ENCODE measurements at places on chromosomes 6 and 20.
A peak's percentile ranks its signal among the peaks of the same experiment; 100 is the strongest.

GRCh38 chr6:152993431-152993830 lies 9.1 kb downstream of the MTRF1L start:
- DNase-seq = no peak

GRCh38 chr20:920311-920710 lies 4.2 kb upstream of the ANGPT4 start:
- DNase-seq = no peak

GRCh38 chr6:56370127-56370540 lies 122.8 kb upstream of the COL21A1 start:
- DNase-seq = no peak

GRCh38 chr20:37990571-37991151 lies 42.6 kb downstream of the TTI1 start:
- DNase-seq = peak; percentile 43

DNA sequence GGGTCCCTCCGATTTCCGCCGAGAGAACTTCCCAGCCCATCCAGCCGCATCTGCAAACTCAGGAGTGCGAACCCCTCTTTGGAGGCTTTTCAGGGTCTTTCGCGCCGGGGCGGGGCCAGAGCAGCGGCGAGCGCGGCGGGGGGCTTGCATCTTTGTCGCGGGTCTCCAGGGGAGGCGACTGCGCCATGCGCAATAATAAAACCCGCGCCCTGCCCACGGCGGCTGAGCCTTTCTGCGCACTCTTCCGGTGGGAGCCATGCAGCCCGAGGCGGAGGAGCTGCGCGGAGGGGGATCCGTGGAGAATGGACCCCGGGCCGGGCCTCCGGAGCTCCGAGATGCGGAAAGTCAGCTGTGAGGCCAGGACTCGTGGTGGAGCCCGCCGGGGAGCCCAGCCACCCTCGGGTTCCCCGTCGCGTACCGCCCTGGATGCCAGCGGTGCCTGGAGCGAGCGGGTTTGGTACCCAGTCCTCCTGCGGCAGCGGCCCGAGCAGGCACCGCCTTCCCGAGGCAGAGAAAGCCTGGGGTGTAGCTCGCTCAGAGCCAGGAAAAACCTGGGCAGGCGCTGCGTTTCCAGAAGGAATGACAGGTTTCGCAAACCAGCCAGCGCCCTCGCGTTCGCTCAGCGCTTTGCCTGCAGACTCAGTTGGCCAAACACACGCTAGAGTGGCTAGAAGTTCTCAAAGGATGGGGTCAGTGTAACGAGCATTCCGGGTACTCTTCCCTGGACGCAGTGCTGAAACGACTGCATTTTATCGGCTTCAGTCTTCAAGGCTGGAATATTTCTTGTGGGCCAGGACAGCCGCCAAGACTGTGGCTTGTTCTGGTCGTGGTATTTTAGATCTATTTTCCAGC lies 1.2 kb downstream of the AKAP12 start:
- DNase-seq = no peak

GRCh38 chr6:30767158-30767943 lies 23.0 kb upstream of the IER3 start:
- no peak for DNase-seq

- no peak for DNase-seq
Observed at GRCh38 chr6:110250058-110250457, 69.8 kb downstream of the CDC40 start.
